CD4-positive, alpha-beta T cell (primary cell): ENCODE measurements at places on chromosomes 2 and 18. TPM values are rescaled to one million over a fixed set of nuclear protein-coding genes. Genes with fewer than 3 reads are reported as not detected.

Gene SOS1
- 16.4 TPM for total RNA-seq

DNA sequence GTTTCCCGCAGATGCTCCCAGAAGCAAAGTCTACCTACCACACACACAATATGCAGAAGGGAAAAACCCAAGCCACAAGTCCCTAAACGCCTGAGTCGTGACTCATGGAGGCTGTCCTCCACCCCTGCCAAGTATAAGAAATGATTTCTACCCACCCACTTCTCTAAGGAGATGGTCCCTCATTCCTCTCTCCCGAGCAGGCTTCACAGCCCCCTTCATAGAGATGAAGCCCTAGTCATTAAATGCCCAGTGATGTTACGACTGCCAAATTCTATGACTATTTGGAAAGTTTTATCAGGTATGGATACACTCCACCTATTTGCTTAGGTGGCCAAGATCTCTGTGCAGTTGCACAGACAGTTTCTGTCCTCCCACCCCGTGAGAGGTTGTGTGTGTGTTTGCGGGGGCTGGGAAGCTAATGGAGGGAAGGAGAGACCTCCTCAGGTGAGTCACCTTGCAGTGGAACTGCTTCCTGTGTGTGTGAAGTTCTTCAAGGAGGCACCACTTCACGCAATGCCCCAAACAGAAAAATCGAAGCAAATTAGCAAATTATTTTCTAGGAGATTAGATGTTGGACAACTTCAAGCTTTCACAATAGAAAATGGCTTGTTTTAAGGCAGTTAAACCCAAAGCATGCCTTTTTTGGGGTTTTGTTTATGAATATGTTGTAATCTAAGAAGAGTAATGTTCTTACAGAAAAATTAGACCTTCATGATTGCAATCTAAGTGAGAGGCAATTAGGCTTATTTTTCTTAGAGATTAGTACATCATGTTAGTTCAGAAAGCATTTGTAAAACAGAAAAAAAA is 175.2 kb downstream of the TGIF1 start:
- DNase-seq, result peak; percentile 7

Gene MOGAT1
- total RNA-seq, result not detected

DNA sequence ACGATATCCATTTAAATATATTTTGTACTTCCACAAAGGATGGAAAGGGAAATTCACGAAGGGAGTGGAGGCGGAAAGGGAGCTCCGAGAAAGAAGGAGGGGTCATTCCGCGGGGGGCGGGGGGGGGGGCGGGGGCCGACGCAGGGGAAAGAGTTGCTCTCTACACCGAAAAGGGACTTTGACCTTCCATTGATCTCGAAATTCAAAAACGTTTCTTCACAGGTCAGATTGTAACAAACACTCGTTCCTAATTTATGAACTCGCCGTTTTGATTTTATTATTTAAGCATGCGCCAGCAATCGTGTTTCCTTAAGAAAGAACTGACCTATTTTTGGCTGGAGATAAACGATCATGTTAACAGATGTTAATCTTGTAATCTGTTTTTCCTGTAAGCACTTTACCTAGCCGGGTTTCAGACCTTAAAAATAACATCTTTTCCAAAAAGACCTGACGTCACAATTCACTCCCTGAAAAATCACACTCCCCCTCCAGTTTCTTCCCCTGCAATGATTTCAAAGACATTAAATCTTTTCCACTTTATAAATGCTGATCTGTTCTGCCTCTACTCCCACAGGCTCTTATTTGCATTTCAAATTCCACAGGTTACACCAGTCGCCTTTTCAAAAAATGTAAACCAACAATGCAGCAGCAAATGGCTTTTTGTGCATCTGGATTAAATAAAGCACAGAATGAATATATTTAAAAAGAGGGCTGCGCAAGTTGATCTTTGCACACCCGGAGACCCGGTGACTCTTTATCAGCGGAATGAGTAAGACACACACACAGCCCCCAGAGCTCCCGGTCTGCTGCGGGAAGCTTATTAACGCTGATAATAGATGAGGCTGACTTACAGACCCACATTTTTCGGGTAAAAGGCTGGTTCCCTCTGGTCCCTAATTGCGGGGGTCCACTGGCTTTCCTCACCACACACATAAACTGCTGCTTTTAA is 1.6 kb downstream of the ZNF516 start:
- DNase-seq, result no peak

DNA sequence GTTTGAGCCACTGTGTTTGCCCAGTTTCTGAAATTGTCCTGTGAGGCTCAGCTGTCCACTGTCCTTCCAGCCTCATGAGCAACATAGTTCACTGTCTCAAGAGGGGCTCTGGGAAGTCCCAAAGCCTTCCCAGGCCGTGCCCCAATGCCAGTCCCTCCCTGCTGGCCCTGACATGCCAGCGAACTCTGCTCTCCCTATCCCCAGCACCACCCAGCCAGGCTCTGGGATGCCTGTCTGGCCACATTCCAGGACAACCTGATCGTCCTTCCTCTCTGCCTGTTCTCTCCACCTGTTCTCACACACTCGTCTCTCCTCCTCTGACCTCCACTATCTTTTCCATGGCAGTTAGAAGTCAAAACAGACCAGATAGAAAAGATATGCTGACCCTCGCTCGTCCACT is 278.0 kb upstream of the ID2 start:
- DNase-seq, result no peak

DNA sequence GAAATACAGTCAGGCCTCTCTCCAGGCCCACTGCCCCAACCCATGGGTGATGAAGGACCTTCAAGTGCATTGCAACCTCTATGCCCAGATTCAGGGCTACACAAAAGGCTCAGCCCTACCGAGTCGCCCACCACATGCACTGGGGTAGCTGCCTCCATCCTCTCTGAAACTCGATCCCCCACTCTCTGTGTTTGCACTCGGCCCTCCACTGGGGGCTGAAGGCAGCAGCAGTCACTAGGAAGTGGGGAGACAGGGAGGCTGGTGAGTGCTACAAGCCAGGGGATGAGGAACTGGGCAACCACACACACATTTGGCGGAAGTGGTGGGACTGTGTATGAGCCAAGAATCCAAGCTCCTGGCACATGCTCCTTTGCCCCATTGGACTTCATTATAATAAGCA is 94.6 kb downstream of the CERS6 start:
- DNase-seq, result no peak

Gene ELP2
- total RNA-seq, result 200 TPM

DNA sequence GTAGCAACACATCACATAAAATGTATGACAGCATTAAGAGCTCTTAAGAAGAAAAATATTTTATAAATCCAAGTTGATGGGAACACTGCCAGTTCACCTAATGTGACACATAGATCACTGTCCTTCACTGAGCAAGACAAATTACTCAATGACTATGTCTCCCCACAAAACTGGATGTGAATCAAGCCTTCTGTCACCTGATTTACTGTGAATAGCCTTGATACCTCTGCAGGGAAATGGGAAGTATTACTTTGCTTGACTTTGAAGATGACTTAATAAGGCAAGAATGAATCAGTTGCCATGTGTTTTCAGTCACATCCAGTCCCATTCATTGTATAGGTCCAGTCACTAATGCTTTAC is 94.6 kb downstream of the NYAP2 start:
- DNase-seq, result no peak

DNA sequence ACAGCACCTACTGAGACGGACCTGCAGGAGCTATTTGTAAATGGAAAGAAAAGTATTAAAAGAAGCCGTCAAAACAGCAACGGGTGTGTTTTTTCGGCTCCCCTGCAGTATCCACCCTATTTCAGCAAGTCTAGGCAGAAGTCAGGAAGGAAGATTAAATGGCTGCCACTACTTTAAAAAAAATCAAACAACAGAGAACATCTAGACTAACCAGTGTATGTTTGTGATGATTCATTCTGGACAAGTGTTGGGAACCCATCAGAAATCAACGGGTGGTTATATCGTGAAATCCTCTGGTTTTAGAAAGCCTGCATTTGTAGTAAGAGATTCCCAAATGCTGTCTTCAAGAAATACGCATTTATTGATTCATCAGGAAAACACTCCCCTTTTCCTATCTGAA is 9.0 kb downstream of the PMAIP1 start:
- no peak for DNase-seq

Gene ABCG5
- not detected for total RNA-seq

Gene PLCD4
- 0.25 TPM for total RNA-seq

Gene ALPG
- total RNA-seq, result not detected

DNA sequence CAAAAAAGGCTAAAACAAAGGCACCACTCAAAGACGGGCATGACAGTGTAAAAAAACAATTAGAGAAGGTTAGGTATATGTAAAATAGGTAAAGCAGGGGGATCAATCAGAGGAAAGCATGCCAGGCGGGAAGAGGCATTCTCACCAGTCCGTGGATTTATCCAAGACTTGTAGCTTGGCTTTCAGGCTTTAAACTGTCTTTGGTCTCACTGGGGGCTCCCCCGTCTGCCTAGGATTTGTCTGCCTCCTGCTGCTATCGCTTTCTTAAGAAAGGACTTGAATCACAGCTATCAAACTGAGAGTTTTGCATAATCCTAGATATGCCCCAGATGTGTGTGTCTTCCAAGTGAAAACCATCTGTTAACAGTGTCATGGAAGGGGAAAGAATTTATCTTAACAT is 11.1 kb upstream of the GORASP2 start:
- no peak for DNase-seq

DNA sequence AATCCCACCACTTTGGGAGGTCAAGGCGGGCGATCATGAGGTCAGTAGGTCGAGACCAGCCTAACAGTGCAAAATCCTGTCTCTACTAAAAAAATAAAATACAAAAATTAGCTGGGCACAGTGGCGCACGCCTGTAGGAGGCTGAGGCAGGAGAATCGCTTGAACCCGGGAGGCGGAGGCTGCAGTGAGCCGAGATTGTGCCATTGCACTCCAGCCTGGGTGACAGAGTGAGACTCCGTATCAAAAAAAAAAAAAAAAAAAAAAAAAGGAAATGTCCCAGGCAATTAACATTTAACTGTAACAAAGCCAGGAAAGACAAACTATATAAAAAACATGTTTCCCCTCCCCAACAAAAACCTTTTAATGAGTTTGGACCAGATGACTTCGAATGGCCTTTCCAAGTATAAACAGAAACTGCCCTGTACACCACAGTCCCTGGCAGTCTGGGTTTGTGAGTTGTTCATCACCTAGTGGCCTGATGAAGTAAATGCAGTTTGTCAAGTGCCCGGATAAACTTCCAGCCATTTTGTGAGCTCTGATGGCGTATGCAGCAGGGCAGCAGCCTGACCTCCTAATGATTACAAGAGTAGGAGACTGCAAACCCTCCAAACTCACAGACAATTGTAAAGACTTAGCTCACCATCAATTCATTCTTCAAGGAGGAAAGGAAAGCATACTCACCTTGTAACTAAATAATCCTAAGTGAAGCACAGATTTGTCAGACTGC is 16.6 kb upstream of the PCBP1 start:
- peak; percentile 60 for DNase-seq

DNA sequence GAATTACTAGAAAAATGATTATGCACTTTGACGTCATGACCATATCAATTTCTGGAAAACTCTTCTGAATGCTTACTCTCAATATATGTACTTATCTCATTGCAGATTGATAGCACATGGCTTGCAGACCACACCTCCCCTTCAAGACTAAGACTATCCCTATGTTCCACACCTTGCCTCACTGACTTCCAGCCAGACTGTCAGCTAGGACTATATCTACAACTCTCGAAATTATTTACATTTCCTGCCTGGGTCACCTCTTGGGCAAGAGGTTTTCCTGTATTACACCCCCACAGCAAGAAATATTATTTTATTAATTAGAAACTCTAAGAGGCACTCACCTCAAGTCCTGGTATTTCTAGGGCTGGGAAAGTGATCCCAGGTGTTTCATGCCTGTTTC is 236.6 kb downstream of the CYRIA start:
- no peak for DNase-seq

Gene ST6GAL2
- not detected for total RNA-seq

Gene SKOR2
- not detected for total RNA-seq

Gene ASB18
- not detected for total RNA-seq

GRCh38 chr2:27545348-27546141 is 37.3 kb upstream of the ZNF512 start:
- DNase-seq, result no peak

- DNase-seq, result no peak
Measured at GRCh38 chr2:9251154-9252001, 44.8 kb downstream of the ASAP2 start.

DNA sequence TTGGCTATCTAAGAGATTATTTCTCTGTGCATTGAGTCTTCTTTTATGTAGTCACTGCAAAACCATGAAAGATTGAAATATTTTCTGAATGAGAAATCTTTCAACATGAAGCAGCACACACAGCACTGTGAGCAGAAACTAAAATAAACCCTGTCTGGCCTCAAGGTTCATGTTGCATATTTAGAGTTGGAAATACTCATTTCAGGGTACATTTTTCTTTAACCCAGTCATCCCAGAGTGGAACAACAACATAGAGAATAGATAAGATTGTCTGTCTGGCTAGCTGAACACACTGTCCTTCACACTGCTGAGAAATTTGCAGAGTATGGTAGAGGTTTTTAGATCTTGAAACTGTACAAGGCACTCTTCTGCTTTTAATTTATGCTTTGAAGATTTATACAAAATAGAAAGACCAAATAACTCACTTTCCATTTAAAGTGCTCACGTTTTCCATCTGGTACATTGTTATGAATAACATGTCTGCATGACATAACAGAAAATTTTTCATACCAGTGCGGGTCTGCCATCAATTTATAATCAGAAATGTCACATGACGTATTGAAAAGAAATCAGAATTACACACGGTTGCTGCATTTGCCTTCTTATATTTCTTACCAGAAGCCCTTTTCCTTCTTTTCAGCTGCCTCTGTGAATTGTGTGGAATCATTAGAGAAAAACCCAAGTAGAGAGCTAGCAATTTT is 25.0 kb upstream of the FN1 start:
- DNase-seq, result no peak

DNA sequence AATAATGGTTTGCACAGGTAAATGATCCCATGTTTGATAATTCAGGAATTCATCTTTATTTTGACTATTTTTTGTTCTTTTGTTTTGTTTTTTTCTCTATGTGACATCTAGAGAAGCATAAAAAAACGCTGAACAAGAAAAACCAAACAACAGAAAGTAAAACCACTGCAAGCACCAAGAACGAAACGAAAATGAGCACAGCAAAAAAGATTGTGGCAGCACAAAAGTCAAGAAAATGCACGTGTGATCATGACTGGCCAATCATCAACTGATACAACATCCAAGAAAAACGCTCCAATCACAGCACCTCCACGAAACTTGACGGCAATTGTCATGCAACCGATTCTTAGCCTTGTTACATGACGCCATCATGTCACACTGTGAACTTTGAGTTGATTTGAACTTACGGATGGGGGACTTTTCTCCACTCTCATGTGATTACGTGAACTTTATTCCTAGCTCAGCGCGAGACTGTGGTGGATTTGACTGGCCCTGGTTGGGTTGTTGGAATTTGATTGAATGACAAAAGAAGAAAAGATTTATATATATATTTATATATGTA is 318.7 kb downstream of the CELF4 start:
- no peak for DNase-seq
